ENCODE measurements at places on chromosomes 2 and 18.

DNA sequence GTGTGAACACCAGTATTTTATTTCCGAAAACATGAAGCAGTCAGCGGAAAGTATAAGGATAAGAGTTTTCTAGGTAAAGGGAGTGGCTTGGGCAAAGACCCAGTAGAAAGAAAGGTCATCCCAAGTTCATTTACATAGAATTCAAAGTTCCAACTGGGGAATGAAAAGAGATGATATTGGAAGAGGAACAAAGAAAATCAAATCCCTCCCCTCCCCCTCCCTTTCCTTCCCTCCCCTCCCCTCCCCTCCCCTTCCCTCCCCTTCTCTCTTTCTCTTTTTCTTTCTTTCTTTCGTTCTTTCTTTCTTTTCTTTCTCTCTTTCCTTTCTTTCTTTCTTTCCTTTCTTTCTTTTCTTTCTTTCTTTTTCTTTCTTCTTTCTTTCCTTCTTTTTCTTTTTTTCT is 675.7 kb upstream of the NRXN1 start:
- DNase-seq = no peak

- no peak for DNase-seq
These were observed 3.8 kb upstream of the SESTD1 start for GRCh38 chr2:179268277-179268925.

GRCh38 chr2:198127627-198128026 is 323.2 kb downstream of the PLCL1 start:
- no peak for DNase-seq

GRCh38 chr2:173669888-173670287 is 295.3 kb downstream of the SP3 start:
- DNase-seq = no peak

GRCh38 chr2:101704046-101704466 is 6.5 kb downstream of the MAP4K4 start:
- DNase-seq = no peak
